ENCODE measurements at places on chromosomes 3 and 15. TPM values are rescaled to one million over a fixed set of nuclear protein-coding genes. Genes with fewer than 3 reads are reported as not detected.

Gene CACNA2D2
- 0.85 TPM for total RNA-seq

Gene TGM4
- total RNA-seq, result not detected

Gene LARP6
- not detected for total RNA-seq

Gene IL17RB
- 0.32 TPM for total RNA-seq

Gene TM4SF18
- total RNA-seq, result not detected

Gene SERPINI2
- total RNA-seq, result not detected

Gene LRRC57
- total RNA-seq, result 25.4 TPM

Gene SMCO1
- not detected for total RNA-seq

Gene CELF6
- total RNA-seq, result 5.3 TPM

Gene REC114
- not detected for total RNA-seq

DNA sequence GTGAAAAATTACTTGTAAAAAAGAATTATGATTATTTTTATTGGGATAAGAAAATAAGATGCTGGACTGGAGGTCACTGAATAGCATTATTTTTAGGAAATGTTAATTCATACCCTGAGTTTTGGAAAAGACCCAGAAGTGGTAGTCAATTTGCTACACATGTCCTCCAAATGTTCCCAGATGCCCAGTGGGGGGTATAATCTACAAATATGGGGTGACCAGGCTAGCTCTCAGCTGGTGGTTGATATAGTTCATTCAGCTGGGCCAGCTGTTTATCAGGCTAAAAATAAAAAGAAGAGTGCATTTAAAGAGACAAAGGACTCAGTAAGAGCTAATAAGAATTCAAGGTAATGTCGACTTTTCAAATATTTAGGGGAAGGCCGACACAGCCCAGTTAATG is 402.0 kb upstream of the GOLIM4 start:
- DNase-seq, result no peak
- H3K4me3 ChIP-seq, result no peak overlapping the region
- H3K36me3 ChIP-seq, result no peaks in the 10 kb centered on the region
- no peak overlapping the region for H3K27ac ChIP-seq

- no peak overlapping the region for H3K4me3 ChIP-seq
- no peak overlapping the region for H3K27ac ChIP-seq
- H3K4me1 ChIP-seq, result no peaks in the 10 kb centered on the region
- H3K27me3 ChIP-seq, result no peaks in the 10 kb centered on the region
These were observed 246.5 kb downstream of the PDZRN3 start for GRCh38 chr3:73378207-73378606.

DNA sequence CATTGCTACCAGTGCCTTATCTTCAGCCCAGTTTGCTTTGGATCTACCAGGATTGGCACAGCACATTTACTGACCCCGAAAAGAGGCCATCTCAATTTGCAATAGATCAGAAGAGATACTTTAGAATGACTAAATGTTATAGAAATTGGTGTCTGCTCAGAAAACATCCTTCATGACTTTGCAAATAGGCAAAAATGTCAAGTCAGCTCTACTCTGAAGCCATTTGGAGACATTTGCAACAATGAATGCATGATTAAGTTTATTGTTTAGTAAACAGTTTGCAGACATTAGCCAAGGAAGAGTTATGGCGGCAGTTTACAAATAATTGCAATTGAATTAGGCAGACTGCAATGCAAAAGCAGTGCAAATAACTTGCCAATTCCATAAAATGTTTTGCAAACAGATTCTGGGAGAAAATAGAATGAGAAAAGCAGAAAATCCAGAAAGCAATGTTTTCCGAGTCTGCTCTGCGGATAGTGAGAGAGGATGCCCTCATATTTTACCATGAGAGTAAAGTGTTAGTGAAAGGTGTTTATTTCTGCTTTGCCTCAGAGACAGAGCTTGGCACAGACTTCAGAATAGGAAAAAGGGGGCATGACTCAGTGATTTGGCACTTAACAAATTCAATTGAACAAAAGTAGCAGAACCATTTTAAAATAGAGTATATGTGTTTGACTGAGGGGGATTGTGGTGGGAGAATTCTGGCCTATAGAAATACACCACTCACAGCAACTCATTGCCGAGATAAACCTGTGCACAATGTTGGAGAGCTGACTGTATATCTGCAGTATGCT is 334.9 kb upstream of the NR2F2 start:
- no peaks in the 10 kb centered on the region for H3K4me1 ChIP-seq
- no peak for DNase-seq
- H3K36me3 ChIP-seq, result no peaks in the 10 kb centered on the region
- no peak overlapping the region for H3K4me3 ChIP-seq

- no peak for DNase-seq
- no peak overlapping the region for H3K4me3 ChIP-seq
- no peaks in the 10 kb centered on the region for H3K36me3 ChIP-seq
- H3K4me1 ChIP-seq, result no peaks in the 10 kb centered on the region
- H3K27ac ChIP-seq, result no peak overlapping the region
These were observed 1442.2 kb upstream of the ALCAM start for GRCh38 chr3:103924544-103924943.

DNA sequence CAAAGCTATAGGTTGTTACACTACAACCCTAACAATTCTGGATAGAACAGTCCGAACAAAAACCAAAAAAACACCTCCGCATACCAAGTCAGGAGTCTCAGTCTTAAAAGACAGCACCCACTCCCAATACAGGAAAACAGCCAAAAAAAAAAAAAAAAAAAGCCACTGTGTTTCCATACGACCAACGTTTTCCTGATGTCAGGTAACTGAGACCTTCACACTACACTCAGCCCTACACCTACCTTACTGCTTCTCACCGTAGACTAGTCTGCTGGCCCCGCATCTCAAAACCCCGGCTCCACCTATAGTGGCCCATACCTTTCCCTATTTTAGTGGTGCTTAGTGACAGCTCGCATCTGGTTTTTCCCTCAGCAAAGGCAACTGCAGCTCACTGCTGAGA is 339.5 kb upstream of the ADAMTS9 start:
- H3K4me3 ChIP-seq, result no peak overlapping the region
- H3K36me3 ChIP-seq, result no peaks in the 10 kb centered on the region
- H3K4me1 ChIP-seq, result no peaks in the 10 kb centered on the region
- H3K27ac ChIP-seq, result no peak overlapping the region

- H3K27me3 ChIP-seq, result no peaks in the 10 kb centered on the region
- H3K36me3 ChIP-seq, result no peaks in the 10 kb centered on the region
- peaks cover 62% of the 10 kb centered on the region for H3K4me1 ChIP-seq
- H3K4me3 ChIP-seq, result no peak overlapping the region
These were observed 109.4 kb upstream of the TSPAN3 start for GRCh38 chr15:77180270-77180669.

DNA sequence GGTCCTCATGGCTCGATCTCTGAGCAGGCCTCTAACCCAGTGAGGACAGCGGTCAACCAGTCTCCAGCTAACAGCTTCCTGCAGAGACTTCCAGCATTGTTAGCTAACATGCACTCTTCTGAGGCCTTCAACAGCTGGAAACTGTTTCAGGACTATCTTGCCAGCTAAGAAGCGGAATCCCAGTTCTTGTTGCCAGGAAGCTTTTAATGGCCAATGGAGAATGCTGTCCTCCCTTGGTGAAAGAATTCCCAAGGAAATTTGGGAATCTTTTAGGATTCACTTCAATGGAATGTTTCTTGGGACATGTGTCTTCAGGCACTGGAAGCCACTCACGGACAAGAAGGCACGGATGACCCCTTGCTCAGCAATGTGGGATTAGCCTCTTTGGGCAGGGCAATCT is 91.7 kb downstream of the CEMIP start:
- no peaks in the 10 kb centered on the region for H3K27me3 ChIP-seq
- no peak overlapping the region for H3K4me3 ChIP-seq
- H3K4me1 ChIP-seq, result no peaks in the 10 kb centered on the region
- no peak overlapping the region for H3K27ac ChIP-seq
- DNase-seq, result no peak
- H3K36me3 ChIP-seq, result no peaks in the 10 kb centered on the region

- H3K4me3 ChIP-seq, result no peak overlapping the region
- H3K27me3 ChIP-seq, result no peaks in the 10 kb centered on the region
- DNase-seq, result peak; percentile 69
- no peaks in the 10 kb centered on the region for H3K4me1 ChIP-seq
These were observed 12.9 kb downstream of the OPA1 start for GRCh38 chr3:193605876-193606275.

- no peaks in the 10 kb centered on the region for H3K27me3 ChIP-seq
- no peak for DNase-seq
- no peaks in the 10 kb centered on the region for H3K36me3 ChIP-seq
- no peak overlapping the region for H3K4me3 ChIP-seq
- no peaks in the 10 kb centered on the region for H3K4me1 ChIP-seq
These were observed 6.9 kb downstream of the ST8SIA2 start for GRCh38 chr15:92400573-92400972.

- H3K4me1 ChIP-seq, result peaks cover 3% of the 10 kb centered on the region
- H3K27me3 ChIP-seq, result no peaks in the 10 kb centered on the region
- DNase-seq, result no peak
- no peaks in the 10 kb centered on the region for H3K36me3 ChIP-seq
These were observed 43.0 kb downstream of the USP13 start for GRCh38 chr3:179695672-179696313.

GRCh38 chr3:37944391-37944842 is 46.2 kb upstream of the VILL start:
- peaks cover under 1% of the 10 kb centered on the region for H3K27me3 ChIP-seq
- H3K4me1 ChIP-seq, result no peaks in the 10 kb centered on the region
- no peaks in the 10 kb centered on the region for H3K36me3 ChIP-seq
- no peak overlapping the region for H3K4me3 ChIP-seq
- no peak for DNase-seq
- no peak overlapping the region for H3K27ac ChIP-seq

GRCh38 chr3:169686874-169687273 is 23.4 kb upstream of the MECOM start:
- no peaks in the 10 kb centered on the region for H3K27me3 ChIP-seq
- H3K27ac ChIP-seq, result no peak overlapping the region
- no peaks in the 10 kb centered on the region for H3K36me3 ChIP-seq
- H3K4me1 ChIP-seq, result no peaks in the 10 kb centered on the region

- no peaks in the 10 kb centered on the region for H3K36me3 ChIP-seq
- no peak overlapping the region for H3K27ac ChIP-seq
- DNase-seq, result no peak
- no peaks in the 10 kb centered on the region for H3K4me1 ChIP-seq
- no peaks in the 10 kb centered on the region for H3K27me3 ChIP-seq
- H3K4me3 ChIP-seq, result no peak overlapping the region
These were observed 165.0 kb downstream of the PDZRN3 start for GRCh38 chr3:73459711-73460110.

DNA sequence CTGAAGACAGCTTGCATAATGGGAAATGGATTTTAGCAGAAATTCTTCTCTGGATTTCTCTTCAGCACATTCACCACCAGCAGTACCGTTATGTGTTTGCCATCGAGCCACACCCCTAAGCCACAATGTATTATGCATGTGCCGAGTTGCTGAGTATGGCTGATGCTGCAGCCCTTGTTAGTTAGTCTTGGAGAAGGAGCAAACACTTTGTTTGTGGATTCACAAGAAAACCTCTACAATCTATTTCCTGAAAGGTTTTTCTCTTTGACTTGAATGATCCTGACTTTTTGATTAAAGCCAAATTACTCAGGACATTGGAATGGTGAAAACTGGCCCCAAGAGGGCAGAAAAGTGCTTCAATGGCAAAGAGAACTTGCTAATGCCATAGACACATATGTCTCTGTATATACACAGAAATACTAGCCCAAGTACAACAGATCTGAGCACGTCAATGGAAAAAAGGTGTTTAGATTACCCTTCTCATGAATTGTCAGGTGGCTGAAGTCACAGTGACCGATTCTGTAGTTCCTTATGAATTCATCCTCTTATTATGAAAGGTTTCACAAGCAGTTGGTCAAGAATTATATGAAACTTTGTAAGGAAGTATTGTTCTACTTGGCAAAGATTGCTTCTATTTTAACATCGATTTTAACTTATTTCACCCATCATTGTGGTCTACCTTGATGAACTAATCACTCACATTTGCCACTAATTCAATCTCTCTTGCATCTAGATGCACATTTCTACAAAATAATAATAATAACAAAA is 103.0 kb downstream of the P3H2 start:
- H3K4me3 ChIP-seq, result no peak overlapping the region
- no peaks in the 10 kb centered on the region for H3K27me3 ChIP-seq

DNA sequence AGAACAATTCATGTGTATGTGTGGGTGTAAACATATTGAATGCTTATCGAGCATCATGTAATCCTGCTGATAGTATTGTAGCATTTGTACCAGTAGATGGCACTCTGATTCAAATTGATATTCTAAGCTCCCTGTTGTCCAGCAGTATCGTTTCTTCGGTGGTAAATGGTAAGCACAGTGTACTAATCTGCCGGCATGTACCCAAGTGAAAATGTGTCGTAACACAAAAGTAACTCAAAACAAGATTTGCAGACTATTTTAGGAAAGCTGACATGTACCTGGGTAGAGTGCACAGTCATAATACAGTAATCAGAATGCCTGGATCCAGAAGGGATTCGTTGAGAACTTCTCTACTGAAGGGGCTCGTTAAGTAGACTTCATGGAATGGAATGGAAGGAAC is 31.7 kb upstream of the MNS1 start:
- no peak overlapping the region for H3K4me3 ChIP-seq
- no peaks in the 10 kb centered on the region for H3K36me3 ChIP-seq
- H3K27me3 ChIP-seq, result no peaks in the 10 kb centered on the region
- DNase-seq, result peak; percentile 69
- no peak overlapping the region for H3K27ac ChIP-seq

GRCh38 chr3:183018421-183019192 is 38.3 kb upstream of the DCUN1D1 start:
- H3K36me3 ChIP-seq, result peaks cover 57% of the 10 kb centered on the region
- no peak overlapping the region for H3K4me3 ChIP-seq
- no peaks in the 10 kb centered on the region for H3K4me1 ChIP-seq

- peaks cover 39% of the 10 kb centered on the region for H3K4me1 ChIP-seq
- no peaks in the 10 kb centered on the region for H3K27me3 ChIP-seq
- no peak for DNase-seq
These were observed 1.0 kb upstream of the ARHGEF3 start for GRCh38 chr3:56802790-56803189.

GRCh38 chr3:156761713-156762451 is 64.3 kb upstream of the LEKR1 start:
- no peak overlapping the region for H3K4me3 ChIP-seq
- H3K27me3 ChIP-seq, result no peaks in the 10 kb centered on the region
- no peak for DNase-seq
- no peaks in the 10 kb centered on the region for H3K36me3 ChIP-seq

DNA sequence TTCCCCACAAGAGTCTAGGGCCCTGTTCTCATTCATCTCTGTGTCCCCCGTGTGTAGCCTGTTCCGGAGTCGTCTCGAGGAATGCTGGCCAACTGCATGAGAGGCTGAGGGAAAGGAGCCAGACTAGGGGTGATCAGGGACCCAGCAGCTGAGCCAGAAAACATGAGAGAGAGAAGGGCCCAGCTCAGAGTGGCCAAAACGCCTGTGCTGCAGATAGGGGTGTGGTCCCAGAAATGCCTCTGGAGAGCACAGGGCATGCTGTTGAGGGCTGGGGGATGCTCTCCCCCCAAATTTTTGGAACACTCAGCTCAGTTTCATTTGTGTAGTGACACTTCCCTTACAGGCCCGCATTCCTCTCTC is 14.1 kb downstream of the CYP1A2 start:
- H3K4me1 ChIP-seq, result no peaks in the 10 kb centered on the region
- no peak for DNase-seq
- H3K36me3 ChIP-seq, result no peaks in the 10 kb centered on the region
- H3K27ac ChIP-seq, result no peak overlapping the region

All from B cell (primary cell).